ENCODE measurements at places on chromosomes 12 and 14. TPM values are rescaled to one million over a fixed set of nuclear protein-coding genes. Genes with fewer than 3 reads are reported as not detected.
A peak's percentile ranks its signal among the peaks of the same experiment; 100 is the strongest.

DNA sequence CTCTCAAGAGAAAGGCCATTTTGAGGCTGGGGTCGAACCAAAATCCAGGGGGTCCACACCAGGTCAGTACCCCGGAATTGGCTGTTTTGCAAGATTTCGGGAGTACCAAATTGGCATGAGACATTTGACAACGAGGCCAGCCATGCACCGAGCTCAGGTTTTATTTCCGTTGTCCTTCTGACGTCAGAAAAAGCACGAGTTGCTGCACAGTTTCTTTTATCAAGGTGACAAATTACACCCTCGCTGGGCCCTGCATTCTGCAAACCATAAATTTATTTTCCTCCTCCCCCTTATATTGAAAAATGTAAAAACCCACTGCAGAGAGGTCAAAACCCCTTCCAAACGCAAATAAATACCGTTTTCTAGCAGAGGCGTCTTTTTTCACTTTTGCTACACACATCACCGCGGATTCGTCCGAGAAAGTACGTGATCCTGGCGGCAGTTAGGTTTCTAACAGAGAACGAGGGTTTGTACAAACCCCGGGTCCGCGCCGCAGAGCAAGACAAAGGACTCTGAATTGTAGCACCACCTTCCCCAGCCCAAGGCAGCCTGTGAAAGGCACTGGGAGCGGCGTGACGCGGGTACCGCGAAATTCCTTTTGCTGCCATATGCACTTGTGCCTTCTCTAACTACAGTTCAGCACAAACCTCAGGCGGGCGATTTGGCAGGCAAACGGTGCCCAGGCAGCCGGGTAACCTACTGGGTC lies 1.8 kb downstream of the SLC38A1 start:
- no peaks in the 10 kb centered on the region for H3K36me3 ChIP-seq
- peak overlapping the region; percentile 96 for H3K4me3 ChIP-seq
- H3K27ac ChIP-seq, result peak overlapping the region; percentile 91
- peak; percentile 87 for DNase-seq
- no peaks in the 10 kb centered on the region for H3K27me3 ChIP-seq

DNA sequence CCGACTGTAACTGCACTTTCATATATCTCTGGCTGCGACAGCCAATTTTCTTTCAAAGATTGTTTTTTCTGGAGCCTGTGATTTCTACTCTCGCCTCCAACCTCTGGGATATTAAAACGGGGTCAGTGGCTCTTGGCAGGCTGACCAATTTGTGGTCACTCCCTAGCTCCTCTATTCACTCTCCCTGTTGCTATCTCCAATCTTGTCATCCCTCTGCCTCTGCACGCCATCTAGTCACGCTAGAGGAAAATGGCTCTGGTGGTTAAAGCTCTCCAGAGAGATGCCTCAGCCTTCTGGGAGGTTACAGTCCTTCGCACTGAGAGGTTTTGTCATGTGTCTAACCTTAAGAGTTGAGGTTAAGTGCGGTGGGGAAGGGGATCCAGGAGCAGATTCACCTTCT lies 59.8 kb upstream of the CISTR start:
- H3K27ac ChIP-seq, result no peak overlapping the region
- H3K4me1 ChIP-seq, result peaks cover 13% of the 10 kb centered on the region
- no peak overlapping the region for H3K4me3 ChIP-seq
- no peaks in the 10 kb centered on the region for H3K27me3 ChIP-seq
- H3K36me3 ChIP-seq, result no peaks in the 10 kb centered on the region

DNA sequence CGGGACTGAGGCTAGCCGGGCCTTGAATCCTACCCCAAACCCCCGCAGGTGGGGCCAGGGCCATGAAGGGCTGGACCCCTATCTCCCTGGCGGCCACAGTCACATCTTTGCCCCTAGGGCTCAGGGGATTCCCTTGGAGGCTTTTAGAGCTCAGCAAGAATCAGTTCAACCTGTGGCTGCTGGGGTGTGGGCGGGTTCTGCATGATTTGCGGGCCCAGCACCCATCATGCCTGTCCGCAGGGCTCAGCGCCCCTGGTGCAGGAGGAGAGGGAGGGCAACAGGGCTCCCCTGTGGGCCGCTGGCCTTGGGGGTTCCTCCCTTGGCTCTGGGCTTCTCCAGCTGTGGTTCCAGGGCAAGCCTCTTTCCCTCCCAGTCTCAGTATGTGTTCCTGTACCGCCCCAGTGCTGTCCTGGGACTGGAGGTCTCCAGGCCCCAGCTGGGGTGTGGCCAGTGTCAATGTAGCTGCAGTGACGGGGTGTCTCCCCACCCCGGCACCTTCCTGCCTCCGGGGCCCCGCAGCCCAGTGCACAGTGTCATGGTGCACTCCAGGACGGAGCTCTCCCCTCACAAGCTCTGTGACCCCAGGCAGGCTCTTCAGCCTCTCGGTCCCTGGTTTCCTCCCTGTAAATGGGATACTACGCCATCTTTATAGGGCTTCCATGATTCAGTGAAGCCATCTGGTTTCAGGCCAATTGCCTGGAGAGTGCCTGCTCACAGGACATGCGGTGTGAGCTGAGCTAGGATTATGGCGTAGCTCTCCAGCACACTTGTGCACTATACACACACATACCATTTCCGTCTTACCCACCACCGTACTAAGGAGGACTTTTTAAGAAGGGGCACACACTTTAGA lies 9.9 kb upstream of the LBHD2 start:
- no peak overlapping the region for H3K4me3 ChIP-seq
- no peaks in the 10 kb centered on the region for H3K36me3 ChIP-seq
- H3K4me1 ChIP-seq, result peaks cover 10% of the 10 kb centered on the region
- no peak overlapping the region for H3K27ac ChIP-seq
- peak; percentile 28 for DNase-seq
- peaks cover 14% of the 10 kb centered on the region for H3K27me3 ChIP-seq

DNA sequence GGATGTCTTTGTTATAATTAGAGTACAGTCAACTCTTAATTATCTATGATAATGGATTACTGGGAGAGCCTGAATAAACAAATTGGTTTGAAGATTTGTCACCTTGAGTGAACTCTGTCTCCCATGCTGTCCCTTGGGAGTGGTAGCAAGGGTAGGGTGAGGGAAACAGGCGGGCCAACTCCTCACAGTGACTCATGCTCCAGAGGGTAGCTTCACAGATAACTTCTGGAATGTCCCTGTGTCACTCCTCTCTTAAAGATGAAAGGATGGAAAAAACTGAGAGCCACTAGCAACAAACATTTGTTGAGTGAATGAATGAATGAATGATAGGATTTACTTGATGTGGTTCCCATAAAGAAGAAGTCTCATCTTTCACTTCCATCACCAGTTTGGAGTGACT lies 53.5 kb downstream of the RASSF9 start:
- no peaks in the 10 kb centered on the region for H3K36me3 ChIP-seq
- no peaks in the 10 kb centered on the region for H3K4me1 ChIP-seq
- DNase-seq, result no peak
- no peak overlapping the region for H3K4me3 ChIP-seq
- no peak overlapping the region for H3K27ac ChIP-seq

DNA sequence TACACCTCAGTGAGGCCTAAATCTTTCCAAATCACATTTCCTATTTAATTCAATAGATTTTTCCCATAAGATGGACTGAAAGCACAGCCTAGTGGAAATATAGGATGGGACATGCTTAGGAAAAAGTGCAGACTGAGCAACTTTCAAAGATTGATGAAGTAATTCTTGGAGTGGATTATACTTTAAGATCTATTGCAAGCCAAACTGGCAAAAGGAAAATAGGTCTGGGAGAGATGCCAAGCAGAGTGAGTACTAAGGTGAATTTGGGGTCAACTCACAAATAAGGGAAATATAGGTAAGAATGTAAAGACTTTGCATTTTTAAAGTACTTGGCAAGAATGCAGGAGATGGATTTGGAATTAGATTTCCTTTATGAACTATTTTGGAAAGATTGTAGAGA lies 170.2 kb upstream of the FOXG1 start:
- no peak overlapping the region for H3K4me3 ChIP-seq
- no peaks in the 10 kb centered on the region for H3K27me3 ChIP-seq
- no peaks in the 10 kb centered on the region for H3K36me3 ChIP-seq
- no peaks in the 10 kb centered on the region for H3K4me1 ChIP-seq
- H3K27ac ChIP-seq, result no peak overlapping the region
- DNase-seq, result no peak

- H3K27me3 ChIP-seq, result no peaks in the 10 kb centered on the region
- no peak overlapping the region for H3K27ac ChIP-seq
- DNase-seq, result no peak
These were observed 70.3 kb downstream of the STON2 start for GRCh38 chr14:81329640-81330381.

DNA sequence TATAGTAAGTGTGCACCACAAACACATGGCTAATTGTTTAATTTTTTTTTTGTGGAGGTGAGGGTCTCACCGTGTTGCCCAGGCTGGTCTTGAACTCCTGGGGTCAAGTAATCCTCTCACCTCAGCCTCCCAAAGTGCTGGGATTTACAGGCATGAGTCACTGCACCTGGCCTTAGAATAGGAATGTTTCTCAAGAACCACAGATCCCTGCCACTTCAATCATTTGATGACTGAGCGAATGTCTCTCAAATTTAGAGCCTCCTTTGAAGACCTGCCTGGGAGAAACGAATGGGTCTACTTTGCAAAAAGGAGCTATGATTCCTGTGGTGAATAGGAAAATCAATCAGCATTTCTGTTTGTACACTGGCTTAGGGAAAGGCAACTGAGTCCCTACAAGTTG lies 33.5 kb upstream of the CHST11 start:
- no peak overlapping the region for H3K4me3 ChIP-seq
- H3K27me3 ChIP-seq, result no peaks in the 10 kb centered on the region
- H3K4me1 ChIP-seq, result peaks cover 9% of the 10 kb centered on the region
- H3K27ac ChIP-seq, result no peak overlapping the region
- DNase-seq, result no peak

GRCh38 chr12:45893240-45893639 lies 97.1 kb downstream of the SCAF11 start:
- H3K4me1 ChIP-seq, result no peaks in the 10 kb centered on the region
- DNase-seq, result no peak
- no peak overlapping the region for H3K27ac ChIP-seq
- H3K27me3 ChIP-seq, result no peaks in the 10 kb centered on the region
- no peak overlapping the region for H3K4me3 ChIP-seq
- H3K36me3 ChIP-seq, result peaks cover 36% of the 10 kb centered on the region

DNA sequence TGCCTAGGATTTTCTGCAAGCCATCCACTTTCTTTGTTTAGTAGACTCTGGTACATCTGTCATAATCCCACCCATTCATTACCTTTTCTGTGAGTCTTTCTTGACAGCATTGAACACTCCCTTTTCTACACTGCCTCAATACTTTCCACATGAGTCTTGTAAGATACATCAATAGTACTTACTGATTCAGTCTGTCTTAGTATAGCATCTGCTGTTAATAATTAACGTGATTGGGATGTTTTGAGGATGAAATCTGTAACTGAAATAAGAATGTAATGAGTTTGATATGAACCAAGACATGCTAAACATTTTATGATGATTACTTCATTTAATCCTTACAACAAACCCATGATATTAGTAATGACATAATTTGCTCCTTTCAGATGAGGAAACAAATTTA lies 196.2 kb upstream of the FOXG1 start:
- H3K27ac ChIP-seq, result no peak overlapping the region
- H3K36me3 ChIP-seq, result no peaks in the 10 kb centered on the region
- H3K4me3 ChIP-seq, result no peak overlapping the region
- no peaks in the 10 kb centered on the region for H3K4me1 ChIP-seq

- H3K4me3 ChIP-seq, result no peak overlapping the region
- H3K27ac ChIP-seq, result no peak overlapping the region
- H3K36me3 ChIP-seq, result no peaks in the 10 kb centered on the region
These were observed 113.7 kb downstream of the SLC25A47 start for GRCh38 chr14:100436745-100437406.

CRIP2 gene
- polyA plus RNA-seq, result 16.8 TPM

ERP27 gene
- 7.8 TPM for polyA plus RNA-seq

KRT85 gene
- polyA plus RNA-seq, result not detected

PTPRQ gene
- polyA plus RNA-seq, result not detected

All from B cell (primary cell).